ENCODE measurements at places on chromosomes 7 and 10.

DNA sequence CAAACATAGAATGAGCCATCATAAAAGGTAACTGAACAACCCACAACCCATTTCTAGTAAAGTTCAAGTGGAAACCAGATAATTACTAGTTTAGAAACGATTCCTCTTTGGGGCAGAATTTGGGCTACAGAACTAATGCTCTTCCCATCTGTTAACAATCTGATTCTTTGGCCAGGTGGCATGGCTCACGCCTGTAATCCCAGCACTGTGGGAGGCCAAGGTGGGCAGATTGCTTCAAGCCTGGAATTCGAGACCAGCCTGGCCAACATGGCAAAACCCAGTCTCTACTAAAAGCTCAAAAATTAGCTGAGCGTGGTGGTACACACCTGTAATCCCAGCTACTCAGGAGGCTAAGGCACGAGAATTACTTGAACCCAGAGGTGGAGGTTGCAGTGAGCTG, 18.5 kb downstream of the CYP51A1 start:
- no peak overlapping the region for H3K27ac ChIP-seq
- H3K4me1 ChIP-seq = no peaks in the 10 kb centered on the region
- DNase-seq = no peak
- H3K36me3 ChIP-seq = peaks cover 84% of the 10 kb centered on the region
- no peak overlapping the region for H3K4me3 ChIP-seq

DNA sequence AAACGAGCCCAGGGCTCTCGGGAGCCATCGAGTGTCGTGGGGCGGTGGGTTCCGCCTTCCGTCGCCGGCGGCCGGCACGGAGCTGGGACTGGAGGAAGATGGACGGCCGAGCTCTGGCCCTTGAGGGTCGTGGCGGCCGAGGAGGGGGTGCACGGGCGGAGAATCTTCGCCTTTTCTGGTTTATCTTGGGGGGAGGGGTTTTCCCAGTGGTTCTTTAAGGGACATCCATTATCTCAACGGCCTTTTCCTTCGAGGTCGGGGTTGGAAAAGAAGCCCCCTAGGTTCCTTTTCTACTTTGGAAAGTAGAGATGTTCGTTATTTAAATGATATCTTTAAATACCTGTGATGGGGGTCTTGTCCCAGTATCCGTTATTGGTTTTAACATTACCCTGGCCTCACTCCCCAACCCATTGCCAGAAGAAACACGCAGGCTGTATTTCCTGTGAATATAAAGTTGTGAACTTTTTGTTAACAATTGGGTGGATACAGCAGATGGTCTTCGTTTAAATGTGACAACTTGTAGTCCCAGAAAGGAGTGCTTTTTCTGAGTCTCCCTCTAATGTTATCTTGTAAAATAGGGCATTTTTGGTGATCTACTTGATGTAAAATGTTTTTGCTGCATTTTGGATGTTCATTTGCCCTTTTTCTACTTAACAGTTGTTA, 765 bp downstream of the CCAR1 start:
- no peaks in the 10 kb centered on the region for H3K27me3 ChIP-seq
- peak overlapping the region; percentile 93 for H3K27ac ChIP-seq
- DNase-seq = no peak
- peaks cover 37% of the 10 kb centered on the region for H3K36me3 ChIP-seq
- peak overlapping the region; percentile 96 for H3K4me3 ChIP-seq

GRCh38 chr10:118523775-118524174, 71.7 kb downstream of the PRLHR start:
- H3K27ac ChIP-seq = no peak overlapping the region
- DNase-seq = no peak

- H3K4me1 ChIP-seq = no peaks in the 10 kb centered on the region
- no peaks in the 10 kb centered on the region for H3K36me3 ChIP-seq
- peak; percentile 75 for DNase-seq
- H3K27ac ChIP-seq = peak overlapping the region; percentile 30
- no peak overlapping the region for H3K4me3 ChIP-seq
Observed at GRCh38 chr10:33134011-33134751, 176.2 kb upstream of the ITGB1 start.

Data from upper lobe of right lung (tissue), 1 donor.